Upper lobe of left lung (tissue), 6 donors: ENCODE measurements at places on chromosomes 4 and X.

GRCh38 chr4:85610450-85610849 lies 135.5 kb downstream of the ARHGAP24 start:
- no peak for DNase-seq

- DNase-seq = no peak
Observed at GRCh38 chr4:150821641-150822040, 193.4 kb downstream of the LRBA start.

- no peak for DNase-seq
Observed at GRCh38 chr4:48103483-48104139, 30.4 kb downstream of the TXK start.

DNA sequence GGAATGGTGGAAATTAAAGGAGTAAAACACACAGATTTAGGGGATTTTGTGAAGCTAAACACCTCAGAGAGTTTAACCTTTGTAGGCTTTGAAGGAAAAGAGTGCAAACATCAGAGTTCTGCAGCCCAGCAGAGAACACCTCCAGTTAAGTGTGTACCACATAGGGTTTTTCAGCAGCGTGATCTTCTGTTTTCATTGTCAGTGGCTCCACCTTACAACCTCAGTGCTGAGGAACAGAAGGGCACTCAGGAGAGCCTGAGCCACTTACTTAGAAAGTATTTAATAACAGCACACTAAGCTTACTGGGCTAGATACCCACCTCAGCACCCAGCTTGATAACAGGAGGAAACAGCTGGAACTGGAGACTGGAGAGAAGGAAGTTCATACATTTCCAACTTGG lies 2.0 kb upstream of the FBXW7 start:
- DNase-seq = no peak

DNA sequence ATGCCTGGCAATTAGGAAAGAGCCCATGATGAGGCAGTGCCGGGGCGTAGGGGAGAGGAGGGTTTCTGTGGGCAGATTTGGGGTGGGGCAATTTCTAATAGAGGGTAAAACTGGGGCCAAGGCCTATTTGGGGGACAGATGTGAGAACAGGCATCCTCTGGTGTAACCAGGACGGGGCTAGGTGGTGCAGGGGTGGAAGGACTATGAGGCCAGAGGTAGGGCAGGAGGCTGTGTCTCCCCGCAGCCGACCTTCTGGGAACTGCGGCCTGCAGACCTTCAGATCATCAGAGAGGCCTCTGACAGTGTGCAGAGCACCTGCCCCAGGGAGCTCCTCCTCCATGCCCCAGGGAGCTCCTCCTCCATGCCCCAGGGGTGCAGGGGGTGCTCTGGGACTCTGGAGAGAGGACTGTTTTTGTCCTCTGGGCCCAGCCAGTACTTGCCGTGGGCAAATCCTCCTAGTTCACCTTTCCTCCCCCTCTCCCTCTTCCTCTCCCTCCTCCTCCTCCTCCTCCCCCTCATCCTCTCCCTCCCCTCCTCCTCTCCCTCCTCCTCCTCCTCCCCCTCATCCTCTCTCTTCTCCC lies 101.9 kb downstream of the SORCS2 start:
- no peak for DNase-seq

- peak; percentile 80 for DNase-seq
Observed at GRCh38 chr4:105551965-105552746, at the start of gene ARHGEF38. ARHGEF38 (plus strand) TSS chr4:105552620; CDS start chr4:105552766, 146 bp downstream.

- DNase-seq = no peak
Observed at GRCh38 chr4:139711461-139711860, 45.8 kb downstream of the MGST2 start.

- DNase-seq = no peak
Observed at GRCh38 chrX:33205321-33205720, 6.0 kb downstream of the DMD start.

GRCh38 chr4:89528526-89529133 lies 221.0 kb upstream of the GPRIN3 start:
- no peak for DNase-seq

GRCh38 chr4:103067841-103068547 lies 8.6 kb downstream of the SLC9B2 start:
- no peak for DNase-seq

DNA sequence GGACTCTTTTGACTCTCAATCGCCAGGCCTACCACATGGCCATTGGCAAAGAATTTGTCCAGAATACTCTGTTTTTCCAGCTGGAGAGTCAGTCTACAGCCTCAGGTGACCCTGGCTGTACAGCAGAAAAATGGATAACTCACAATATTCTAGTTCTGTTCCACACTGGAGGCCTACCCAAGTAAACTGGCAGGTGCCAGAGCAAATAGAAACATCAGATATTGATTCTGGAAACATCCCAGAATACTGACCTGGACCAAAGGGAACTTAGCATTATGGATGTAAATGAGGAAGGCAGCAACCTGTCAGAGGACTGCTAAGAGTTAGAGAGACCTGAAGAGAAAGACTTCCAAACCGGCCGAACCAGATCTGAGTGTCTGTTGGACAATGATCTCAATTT lies 147.9 kb upstream of the SMAD1 start:
- no peak for DNase-seq

- DNase-seq = no peak
Observed at GRCh38 chr4:75018811-75019479, 86.0 kb downstream of the PARM1 start.

DNA sequence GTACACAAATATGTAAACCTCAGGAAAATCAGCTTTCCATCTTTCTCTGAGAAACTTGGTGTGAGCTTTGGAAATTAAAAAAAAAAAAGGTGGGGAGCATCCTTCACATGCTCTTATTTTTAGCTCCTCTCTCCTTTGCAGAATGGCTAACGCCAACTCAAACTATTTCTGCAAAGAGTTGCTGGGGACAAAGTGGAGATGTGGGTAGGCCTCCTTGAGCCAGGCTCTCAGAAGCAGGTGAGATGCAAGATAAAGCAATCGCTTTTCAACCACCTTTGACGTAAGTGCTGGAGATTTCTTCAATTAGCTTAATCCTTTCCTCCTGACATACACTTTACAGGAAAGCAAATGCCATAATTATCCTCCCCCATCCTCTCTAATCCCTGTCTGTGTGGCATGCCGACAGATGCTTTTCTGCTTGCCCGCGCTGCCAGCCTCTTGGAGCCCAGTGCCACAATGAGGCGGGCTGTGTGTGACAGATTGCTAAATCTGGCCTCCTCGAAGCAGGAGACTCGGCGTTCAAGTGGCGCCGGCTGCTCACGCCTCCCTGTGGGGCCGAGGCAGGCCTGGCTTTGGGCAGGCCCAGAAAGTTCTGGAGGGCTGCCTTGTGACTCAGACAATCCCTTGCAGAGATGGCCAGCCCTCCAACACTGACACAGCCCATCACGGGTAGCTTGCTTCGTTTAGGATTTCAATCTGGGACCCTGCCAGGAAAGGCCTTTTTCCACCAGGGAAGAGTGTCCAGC lies 64.9 kb upstream of the SOD3 start:
- peak; percentile 50 for DNase-seq

DNA sequence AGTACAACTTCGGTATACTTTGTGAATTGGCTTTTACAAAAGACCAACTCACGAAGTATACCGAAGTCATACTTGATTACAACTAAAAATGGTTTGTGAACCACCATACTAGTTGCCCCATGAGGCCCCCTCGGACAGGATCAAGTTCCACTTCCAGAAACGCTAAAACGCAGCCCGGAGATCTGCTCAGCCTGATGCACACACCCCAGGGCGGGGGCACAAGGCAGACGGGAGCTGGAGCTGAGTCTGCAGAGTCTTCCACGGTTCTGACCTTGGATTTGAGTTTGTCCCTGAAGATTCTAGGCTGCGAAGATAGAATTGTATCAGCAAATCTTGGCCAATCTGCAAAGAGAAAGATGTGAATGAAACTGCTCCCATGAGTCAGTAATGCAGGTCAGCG lies 118.1 kb downstream of the SORCS2 start:
- DNase-seq = no peak

DNA sequence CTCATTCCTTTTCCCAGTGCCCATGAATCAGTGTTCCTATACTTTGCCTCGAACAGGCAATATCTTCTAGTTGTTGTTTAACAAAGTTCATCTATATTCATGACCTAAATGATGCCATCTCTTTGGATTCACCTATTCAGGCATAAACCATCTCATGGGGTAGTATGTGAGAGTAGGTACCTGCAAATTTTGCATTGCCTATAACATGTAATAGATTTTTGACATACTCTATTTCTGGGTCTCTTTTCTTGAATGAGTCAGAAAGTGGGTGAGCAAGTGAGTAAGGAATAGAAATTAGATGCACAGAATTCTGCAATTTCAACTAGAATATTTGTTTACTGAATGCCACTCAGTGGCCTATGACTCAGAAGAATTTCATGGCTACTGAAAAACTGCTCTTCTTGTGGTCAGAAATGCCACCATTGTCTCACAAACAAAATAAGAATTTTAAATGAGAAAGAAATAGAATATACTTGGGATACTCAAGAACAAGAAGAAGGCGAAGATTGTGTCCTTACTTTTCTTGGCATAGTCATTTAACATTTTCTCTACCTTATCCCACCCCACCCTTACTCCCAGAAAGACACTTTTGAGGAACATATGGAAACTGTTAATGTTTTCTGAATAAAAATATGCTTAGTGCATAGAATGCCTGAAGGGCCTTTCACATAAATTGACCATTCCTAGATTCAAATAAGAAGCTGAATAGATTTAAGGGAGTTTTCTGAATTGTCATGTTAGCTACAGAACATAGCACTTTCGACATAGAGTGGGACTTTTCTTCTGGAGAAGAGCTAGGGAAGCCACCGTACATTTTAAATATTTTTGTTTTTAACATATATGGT lies 86.8 kb downstream of the HHIP start:
- no peak for DNase-seq

DNA sequence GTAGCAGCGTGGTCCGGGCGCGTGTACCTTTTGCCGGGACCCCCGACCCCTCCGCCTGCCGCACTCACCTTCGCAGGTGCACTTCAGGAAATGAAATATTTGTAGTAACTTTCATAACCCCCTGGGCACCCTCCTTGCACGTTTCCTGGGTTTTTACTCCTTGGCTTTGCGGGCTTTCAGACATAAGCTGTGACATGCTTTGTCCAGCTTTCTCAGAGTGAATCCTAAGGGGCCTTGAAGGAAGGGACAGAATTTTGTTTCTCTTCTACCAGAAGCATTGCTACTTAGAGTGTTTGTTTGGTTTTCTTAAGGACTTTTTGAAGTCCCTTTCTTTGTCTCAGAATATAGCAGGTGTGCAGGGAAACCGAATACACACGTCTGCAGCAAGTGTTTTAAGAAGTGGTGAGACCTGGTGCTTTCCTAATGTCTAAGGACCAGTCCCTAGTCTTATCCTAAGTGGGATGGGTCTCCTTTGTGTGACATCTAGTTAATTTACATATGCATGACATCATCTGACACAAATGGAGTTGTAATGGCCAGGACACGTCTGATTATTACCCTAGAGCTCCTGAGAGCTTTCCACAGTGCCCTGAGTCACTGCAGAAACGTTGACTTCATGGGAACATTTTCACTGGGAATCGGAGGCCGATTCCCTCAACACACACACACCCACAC lies 1.3 kb downstream of the FAM149A start:
- DNase-seq = no peak

GRCh38 chr4:36206603-36207311 lies 37.6 kb downstream of the ARAP2 start:
- DNase-seq = no peak

GRCh38 chr4:110620691-110621327 lies 2.1 kb downstream of the PITX2 start:
- peak; percentile 78 for DNase-seq

DNA sequence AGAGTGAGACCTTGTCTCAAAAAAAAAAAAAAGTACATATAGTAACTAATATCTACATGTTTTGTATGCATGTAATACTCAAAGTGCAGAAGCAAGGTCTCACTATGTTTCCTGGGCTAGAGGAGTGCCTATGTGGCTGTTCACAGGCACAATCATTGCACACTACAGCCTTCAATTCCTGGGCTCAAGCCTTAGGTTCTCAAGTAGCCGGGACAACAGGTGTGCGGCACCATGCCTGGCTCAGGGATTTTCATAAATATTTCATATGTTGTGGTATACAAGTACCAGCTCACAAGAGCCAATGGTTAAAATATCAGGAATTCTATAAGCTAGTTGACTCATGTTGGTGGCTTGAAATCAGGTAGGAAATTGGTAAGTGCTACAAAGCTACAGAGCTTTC lies 94.8 kb downstream of the LARP7 start:
- no peak for DNase-seq

GRCh38 chr4:161522031-161522430 lies 641.8 kb downstream of the FSTL5 start:
- no peak for DNase-seq

DNA sequence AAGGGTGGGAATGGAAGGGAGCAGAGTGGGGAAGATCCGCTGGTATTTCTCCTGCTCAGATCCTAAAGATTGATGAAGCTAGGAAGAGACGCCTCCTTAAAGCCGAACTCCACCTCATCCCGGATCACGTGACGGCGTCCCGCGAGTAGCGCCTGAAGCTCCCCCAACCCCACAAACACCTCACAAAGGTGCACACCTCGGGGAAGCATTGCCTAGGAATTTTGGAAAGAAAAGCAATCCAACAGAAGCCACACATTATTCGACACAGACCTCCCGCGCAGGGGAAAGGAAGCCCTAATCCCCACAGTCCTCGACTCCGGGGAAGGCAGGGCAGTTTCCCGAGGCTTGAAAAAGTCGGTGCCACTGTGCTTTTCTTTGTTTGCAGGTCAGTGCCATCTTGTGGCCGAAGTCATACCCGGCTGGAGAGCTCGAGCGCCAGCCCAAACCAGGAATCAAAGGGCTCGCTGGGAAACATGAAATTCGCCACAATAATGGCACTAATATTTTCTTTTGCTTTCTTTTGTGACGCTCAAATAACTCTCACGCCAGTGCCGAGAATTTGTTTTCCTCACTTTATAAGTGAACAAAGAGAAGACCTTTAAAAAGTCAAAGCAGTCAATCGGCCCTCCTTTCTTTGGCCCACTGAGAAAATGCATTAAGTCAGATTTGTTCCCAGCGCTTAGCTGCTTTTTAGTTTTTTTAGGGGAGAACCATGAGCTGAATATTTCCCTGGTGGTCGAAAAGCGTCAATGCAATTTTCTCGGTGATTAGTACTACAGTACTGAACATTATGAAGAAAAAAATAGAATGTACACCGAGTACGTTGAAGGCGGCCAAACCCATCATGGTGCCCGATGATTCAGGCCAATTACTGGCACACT lies at the start of gene NPY1R:
Gene NPY1R (minus strand): TSS at position 71 of the 881 bp plus-strand sequence. CDS start 6,042 bp downstream, outside the sequence.
- DNase-seq = peak; percentile 40

GRCh38 chr4:130092187-130093015 lies 996.4 kb downstream of the C4orf33 start:
- DNase-seq = no peak

DNA sequence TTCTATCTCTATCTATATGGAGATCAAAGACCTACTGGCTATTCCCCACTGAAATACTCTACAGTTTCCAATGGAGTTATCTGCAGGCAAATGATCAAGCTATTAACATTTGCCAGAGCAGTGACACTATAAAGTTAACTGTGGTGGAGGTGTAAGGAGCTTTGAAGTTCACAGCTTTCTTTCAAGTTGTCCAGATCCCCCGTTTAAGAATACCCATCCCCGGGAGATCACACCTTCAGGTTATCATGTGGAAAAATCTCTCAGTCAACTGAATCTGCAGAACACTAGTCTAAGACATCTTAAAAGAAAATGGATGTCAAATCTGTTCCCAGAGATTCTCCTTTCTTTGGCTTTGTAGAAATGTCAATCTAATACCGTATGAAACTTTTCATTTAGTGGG lies 80.1 kb downstream of the GPC3 start:
- no peak for DNase-seq

GRCh38 chr4:181956512-181956911 lies 286.7 kb upstream of the TENM3 start:
- DNase-seq = no peak

- DNase-seq = peak; percentile 51
Observed at GRCh38 chr4:151276787-151277562, at the start of gene PRSS48. PRSS48 (plus strand) TSS chr4:151277161; CDS start chr4:151277173, 12 bp downstream.

- DNase-seq = no peak
Observed at GRCh38 chr4:165626316-165626715, 246.7 kb upstream of the TLL1 start.
